ENCODE measurements at places on chromosomes 16 and 17.
A peak's percentile ranks its signal among the peaks of the same experiment; 100 is the strongest.

DNA sequence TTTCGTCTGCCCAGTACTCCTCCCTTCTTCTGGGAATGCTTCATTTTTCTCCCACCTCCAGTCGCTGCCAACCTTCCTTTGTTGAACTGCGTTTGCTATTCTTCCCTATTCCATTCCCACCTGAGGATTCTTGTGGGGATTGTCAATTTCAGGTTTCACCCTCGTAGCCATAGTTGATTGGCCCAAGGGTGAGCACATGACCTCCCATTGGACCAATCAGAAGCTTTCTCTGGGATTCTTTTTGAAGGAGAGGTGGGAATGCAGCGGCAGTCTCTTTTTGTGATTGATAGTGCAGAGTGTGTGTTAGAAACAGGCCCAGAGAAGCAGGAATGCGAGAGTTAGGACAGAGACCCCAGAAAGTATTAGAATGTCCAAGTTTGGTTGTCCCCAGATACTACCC is 49.1 kb upstream of the GPRC5B start:
- no peak for DNase-seq

DNA sequence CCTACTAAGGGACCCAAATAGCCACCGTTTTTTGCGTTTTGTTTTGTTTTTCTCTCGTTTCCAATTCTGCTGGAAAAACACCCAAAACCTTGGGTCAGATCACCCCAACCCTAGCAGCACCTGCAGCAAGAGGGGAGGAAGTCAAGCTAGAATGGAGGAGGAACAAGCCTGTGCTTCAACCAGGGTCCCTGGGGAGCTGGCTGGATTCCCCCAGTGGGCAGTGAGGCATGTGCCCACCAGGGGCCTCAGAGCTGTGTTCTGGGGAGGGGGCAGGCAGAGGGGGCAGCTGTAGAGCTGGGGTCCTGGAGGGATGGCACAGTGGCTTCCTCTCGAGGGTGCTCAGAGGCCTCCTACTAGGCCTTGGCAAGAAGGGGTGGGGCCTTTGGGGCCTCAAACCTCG is 6.5 kb downstream of the CD79B start:
- no peak for DNase-seq

DNA sequence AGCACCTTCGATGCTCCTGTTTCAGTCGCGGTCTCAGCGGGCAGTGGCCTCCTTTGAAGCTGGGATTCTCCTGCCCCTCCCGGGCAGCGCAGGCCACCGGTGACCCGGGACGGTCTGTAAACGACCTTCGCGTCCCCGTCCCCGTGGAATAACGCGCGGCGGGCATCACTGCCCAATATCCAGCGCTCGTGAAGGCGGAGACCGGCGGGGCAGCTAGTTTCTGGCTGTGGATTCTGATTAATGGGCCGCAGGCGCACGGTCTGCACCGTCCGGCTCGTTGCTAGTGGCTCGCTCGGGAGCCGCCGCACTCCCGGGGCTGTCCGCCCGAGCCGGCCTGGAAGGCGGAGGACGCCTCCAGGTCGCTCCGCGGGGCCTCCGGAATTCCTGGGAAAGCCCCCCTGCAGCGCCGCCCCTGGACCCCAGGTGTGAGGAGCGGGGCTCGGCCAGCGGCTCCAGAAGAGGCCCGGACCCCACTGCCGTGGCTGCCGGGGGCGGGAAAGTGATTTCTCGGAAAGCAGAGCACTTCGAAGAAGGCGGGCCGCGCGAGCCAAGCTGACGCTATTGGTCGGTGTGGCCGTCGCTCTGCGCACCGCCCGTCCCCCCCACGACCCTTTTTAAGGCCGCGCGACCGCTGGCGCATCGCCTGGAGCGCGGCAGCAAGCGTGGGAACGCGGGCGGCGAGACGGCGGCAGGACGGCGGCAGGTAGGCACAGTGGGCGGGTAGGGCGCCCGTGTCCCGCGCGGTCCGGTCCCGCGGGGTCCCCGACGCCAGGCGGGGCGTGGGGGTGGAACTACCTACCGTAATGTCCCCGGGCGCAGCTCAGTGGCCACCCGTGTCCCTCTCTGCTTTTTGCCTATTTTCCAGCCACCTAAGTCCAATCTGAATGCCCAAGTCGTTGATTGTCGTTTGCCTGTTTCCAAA is at the start of gene IRF8:
IRF8 (plus strand) TSS at position 642 of the 922 bp plus-strand sequence. CDS start 3,854 bp downstream, outside the sequence.
- DNase-seq, result peak; percentile 22

- peak; percentile 57 for DNase-seq
Observed at GRCh38 chr17:3557768-3558583, at the start of gene TRPV3. Gene TRPV3, minus strand, starts transcription at chr17:3557812. Its CDS starts 2,962 bp downstream, at chr17:3554850.

DNA sequence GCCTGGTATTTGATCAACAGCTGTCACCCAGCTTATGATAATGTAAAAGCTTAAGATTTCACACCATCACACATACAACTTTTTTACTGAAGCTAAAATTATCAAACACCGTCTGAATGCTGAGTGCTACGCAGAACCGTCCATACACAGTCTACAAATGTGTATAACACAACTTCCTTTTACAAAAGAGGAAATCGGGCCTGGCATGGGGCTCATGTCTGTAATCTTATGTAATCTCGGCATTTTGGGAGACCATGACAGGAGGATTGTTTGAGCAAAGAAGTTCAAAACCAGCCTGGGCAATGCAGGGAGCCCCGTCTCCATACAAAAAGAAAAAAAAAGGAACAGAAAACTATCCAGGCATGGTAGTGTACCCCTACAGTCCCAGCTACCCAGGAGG is 19.6 kb upstream of the QRICH2 start:
- no peak for DNase-seq

DNA sequence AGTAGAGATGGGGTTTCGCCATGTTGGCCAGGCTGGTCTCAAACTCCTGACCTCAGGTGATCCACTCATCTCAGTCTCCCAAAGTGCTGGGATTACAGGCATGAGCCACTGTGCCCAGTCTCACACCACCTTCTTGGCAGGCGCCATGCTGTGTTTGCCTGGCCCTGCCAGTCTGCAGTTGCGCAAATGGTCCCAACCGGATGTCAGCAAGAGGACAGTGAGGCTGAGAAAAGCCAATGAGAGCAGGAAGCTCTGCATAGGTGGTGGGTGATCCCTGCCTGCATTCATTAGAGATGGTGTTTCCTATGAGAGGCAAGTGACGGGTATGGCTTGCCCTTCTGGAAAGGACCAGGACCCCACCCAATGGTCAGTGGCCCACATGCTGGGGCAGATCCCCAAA is 59.3 kb downstream of the PECAM1 start:
- no peak for DNase-seq

DNA sequence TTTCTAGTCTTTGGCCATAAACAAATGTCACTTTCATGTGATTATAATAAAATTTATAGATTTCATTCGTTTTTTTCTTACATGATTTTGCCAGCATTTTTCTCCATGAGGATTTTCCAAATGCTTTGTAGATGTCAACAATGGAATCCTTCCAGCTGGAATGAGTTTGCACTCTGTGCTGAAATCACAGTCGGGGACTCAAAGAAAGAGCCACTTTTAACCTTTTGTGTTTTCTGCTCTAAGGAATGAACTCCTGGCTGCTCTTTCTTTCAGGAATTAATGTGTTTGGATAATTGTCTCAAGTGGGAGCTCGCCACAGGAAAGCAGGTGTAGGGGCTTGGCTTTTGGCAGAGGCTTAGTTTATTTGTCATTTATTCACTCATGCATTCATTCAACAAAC is 372.3 kb upstream of the SALL1 start:
- DNase-seq, result no peak

GRCh38 chr17:19344311-19345066 is 18.0 kb downstream of the B9D1 start:
- no peak for DNase-seq

DNA sequence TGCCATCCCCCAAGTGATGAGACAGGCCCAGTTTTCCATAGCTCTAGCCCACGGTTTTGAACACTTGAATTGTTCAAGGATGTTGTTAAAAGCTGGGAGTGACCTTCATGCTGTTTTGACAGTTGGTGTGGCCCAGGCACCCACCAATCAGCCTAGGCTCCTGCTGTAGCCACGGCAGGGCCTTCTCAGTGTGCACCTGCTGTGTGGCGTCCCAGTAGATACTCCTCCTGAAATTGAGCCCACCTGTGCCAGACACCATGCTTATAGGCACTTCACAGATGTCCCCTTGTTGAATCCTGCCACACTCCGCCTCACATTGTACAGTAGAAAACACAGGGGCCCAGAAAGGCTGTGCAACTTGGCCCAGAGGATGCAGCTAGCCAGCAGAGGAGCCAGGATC is 86.4 kb downstream of the SOCS1 start:
- DNase-seq, result no peak

DNA sequence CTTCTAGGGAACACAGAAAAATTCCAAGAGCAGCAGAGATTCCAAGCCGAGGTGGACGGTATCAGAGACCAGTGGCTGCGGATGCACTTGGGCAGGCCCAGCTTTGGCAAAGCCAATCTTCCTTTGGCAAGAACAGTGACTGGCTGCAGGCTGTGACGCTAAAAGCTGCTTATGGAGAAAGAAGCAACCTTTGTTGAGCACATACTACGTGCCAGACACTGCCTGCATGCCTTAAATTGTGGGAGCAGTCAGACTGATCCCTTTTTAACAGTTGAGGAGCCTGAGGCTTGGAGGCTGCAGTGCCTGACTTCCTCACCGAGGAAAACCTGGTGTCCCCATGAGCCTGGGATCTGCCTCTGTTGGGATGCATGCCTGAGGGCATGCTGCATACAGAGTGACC is 69.0 kb upstream of the AMZ2 start:
- no peak for DNase-seq
